Sciatic nerve (tissue), 2 donors: ENCODE measurements at places on chromosomes 2 and 18. TPM values are rescaled to one million over a fixed set of nuclear protein-coding genes. Genes with fewer than 3 reads are reported as not detected.

DNA sequence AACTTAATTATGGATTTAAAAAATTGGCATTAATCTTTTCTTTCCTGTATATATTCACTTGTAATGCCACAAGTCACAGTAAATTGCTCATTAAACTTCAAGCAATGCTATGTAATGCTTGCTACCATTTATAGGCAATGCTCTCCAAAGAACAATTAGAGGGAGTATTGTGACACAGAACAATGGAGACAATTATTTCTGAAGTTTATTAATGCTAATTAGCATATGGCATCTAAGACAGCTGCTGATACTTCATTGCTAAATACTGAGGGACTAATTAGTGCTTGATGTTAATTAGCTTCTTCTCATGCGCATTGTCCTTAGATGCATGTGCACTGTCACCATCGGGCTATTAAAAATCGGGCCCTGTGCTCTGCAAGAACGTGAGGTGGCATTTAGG, 1012.8 kb downstream of the SOCS6 start:
- no peak for DNase-seq

GRCh38 chr2:10026940-10027569, 16.3 kb upstream of the KLF11 start:
- DNase-seq: no peak

DNA sequence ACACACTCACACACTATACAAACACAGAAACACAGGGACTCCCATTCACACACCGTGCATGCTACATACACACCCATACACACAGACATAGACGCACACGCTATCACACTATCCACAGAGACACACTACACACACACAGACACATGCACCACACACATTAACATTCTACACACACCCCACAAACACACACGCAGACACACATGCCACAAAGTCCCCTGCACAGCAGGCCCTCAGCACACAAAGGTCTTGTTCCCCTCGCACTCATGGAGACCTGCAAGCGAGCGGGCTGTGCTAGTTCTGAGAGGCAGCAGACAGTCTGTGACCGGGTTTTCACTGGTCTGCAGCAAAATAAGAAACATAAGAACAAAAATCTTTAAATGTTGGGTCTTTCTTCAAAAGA, 429.6 kb upstream of the SALL3 start:
- no peak for DNase-seq

- no peak for DNase-seq
These were observed 155.9 kb upstream of the CAPN13 start for GRCh38 chr2:30963184-30963583.

- no peak for DNase-seq
These were observed 328.0 kb upstream of the HS6ST1 start for GRCh38 chr2:128646691-128647090.

DNA sequence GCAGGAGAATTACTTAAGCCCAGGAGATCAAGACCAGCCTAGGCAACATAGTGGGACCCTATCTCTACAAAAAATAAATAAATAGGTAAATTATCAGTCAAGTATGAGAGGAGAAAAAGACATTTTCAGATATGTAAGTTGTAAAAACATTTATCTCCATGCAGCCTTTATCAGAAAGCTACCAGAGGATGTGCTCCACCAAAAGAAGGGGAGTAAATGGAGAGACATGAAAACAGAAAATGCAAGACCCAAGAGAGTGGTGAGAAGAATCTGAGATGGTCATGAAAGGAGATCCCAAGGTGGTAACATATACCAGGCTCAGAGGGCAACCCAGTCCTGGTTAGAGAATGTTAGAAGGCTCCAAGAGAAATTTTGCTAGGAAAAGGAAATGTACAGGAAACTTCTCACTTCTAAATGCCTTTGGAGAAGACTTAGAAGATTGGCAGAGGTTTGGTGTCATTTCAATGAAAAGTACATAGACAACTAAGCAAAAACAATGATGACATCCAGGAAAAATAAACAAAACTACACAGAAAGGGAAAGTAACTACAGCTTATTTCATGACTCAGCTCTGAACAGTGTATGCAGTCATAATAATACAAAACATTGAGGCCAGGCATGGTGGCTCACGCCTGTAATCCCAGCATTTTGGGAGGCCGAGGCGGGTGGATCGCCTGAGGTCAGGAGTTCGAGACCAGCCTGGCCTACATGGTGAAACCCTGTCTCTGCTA, 19.5 kb downstream of the CIB4 start:
- no peak for DNase-seq

- no peak for DNase-seq
These were observed 344.1 kb downstream of the TDRD15 start for GRCh38 chr2:21467910-21468309.

GRCh38 chr18:7038330-7038851, 79.2 kb downstream of the LAMA1 start:
- peak; percentile 90 for DNase-seq

DNA sequence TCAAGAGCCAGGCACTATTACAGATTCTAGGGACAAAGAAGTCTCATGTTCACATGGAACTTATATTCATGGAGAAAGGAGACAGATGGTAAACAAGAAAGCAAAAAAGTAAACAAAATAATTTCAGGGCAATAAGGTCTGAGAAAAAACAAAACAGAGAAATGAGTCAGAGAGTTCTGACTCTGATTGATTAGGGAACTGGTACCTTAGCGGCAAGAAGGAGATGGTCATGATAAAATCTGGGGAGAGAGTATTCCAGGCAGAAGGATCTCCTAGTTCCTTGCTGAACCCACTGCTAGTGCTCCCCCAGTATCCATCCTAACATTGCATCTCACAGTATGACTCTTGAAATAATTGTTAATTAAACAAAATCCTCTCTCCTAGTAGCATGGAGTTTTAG, 161.8 kb upstream of the KLF7 start:
- DNase-seq: no peak

GRCh38 chr18:45519411-45520280, 95.6 kb upstream of the SLC14A2 start:
- no peak for DNase-seq

GRCh38 chr2:74051504-74051903, 66.8 kb downstream of the TET3 start:
- no peak for DNase-seq

- no peak for DNase-seq
These were observed 10.5 kb upstream of the TMSB10 start for GRCh38 chr2:84894758-84895520.

AQP12A gene
- not detected for total RNA-seq

ITGB6 gene
- total RNA-seq: not detected

IL36A gene
- total RNA-seq: not detected

IL1RL1 gene
- 3.8 TPM for total RNA-seq
